ENCODE measurements at places on chromosomes 6 and 20.
A peak's percentile ranks its signal among the peaks of the same experiment; 100 is the strongest.

- DNase-seq, result no peak
These were observed 46.2 kb downstream of the AKIRIN2 start for GRCh38 chr6:87655824-87656223.

- no peak for DNase-seq
These were observed 651.8 kb downstream of the QKI start for GRCh38 chr6:164066335-164066734.

DNA sequence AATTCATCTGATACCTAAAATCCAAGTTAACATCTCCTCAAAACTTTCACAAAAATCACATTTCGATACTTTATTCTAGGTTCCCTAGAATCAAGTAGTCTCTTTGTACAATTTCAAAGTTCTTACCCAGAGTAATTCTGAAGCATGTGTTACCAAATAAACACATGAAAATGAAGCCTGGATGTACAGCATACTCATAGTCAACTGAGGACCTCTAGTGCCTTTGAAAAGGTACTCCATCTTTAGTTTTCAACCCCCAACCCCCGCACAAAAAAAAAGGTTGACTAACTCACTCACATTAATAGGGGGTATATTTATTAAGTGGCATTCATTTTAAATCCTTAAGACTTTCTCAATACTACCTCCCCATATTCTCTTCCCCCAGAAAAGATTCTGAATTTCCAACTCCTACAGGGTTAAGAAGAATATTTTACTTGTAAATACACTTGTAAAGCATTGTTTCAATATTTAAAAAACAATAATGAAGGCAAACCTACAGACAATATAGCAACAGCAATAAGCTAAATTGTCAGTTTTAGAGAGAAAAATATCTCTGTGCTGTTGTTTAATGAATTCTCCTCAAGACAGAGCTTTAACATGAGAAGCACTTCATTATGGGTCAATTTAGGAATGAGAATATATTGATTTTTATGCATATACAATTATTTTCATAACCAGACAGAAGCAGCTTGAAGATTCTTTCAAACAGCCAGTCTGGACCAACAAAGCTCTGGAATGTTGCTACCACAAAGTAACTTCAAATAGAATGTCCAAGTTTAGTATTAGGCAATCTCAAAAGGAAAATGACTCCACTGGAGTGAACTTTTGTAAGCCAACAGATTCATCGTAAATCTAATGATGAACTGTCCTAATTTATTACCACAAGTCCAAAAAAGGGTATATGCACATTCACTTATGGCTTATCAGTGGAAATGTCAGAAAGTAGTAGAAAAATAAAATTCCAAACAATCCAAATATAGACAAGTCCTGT lies 3.3 kb downstream of the PLN start:
- peak; percentile 9 for DNase-seq

DNA sequence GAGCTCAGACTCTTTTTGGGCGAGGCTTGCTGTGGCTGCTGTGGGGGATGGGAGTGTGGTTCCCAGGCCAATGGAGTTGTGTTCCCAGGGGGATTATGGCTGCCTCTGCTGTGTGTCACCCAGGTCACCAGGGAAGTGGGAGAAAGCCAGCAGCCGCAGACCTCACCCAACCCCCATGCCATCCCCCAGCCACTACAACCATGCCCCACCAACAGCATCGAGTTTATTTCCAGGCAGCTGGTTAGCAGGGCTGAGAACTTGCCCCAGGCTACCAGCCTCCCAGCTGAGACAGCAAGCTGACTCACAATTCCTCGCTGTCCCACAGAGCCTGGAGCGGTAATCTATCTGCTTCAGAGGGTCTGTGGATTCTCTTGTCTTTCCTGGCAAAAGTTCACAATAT lies 331.7 kb downstream of the FRK start:
- no peak for DNase-seq

GRCh38 chr20:49851231-49851705 lies 38.6 kb downstream of the SLC9A8 start:
- DNase-seq, result no peak

- no peak for DNase-seq
These were observed 63.3 kb upstream of the TAB2 start for GRCh38 chr6:149254253-149254652.

GRCh38 chr6:44531442-44532015 lies 144.0 kb downstream of the CDC5L start:
- no peak for DNase-seq

GRCh38 chr6:55566036-55566710 lies 12.8 kb downstream of the HMGCLL1 start:
- DNase-seq, result no peak

DNA sequence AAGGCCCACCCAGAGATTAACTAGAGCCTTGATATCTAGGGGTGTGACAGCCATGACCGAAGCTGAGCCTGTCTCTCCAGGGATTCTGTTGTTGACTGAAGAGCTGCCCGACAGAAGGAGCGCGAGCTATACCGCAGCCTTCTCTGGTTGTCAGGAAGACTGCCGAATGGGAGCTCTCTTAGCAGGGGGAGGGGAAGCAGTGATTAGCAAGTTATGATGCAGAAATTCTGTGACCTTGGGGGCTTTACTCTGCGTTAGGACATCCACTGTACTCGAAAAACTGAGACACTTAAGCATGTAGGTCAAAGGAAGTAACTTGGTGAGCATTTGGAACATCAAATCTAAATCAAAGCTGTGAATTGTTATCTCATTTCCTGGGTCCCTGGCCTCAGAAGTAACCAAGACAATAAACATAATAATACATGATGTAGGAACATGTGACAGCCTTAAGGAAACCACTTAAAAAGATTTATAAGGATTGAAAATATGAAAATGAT lies 84.7 kb downstream of the MAP3K4 start:
- no peak for DNase-seq

DNA sequence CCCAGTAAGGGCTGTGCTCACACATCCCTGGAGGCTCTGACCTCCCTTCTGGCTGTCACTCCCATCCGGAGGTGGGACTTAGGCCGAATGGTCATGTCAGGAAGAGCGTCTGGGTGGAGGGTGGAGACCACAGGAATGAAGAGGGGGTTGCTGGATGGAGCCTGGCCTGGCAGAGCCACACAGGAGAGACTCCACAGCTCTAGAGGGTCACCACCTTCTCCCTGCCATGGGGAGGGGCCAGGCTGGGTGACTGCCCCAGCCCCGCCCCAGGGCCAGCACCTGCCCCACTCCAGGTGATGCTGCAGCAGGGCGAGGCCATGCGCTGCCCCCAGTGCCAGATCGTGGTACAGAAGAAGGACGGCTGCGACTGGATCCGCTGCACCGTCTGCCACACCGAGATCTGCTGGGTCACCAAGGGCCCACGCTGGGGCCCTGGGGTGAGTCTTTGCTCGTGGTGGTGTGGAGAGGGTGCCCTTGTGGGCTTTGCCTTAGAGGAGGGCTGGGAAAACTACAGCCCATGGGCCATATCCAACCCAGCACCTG lies 20.6 kb downstream of the RBCK1 start:
- no peak for DNase-seq

GRCh38 chr6:156804402-156804801 lies 27.2 kb downstream of the ARID1B start:
- no peak for DNase-seq

- no peak for DNase-seq
These were observed 24.6 kb downstream of the KDM1B start for GRCh38 chr6:18179770-18180356.

DNA sequence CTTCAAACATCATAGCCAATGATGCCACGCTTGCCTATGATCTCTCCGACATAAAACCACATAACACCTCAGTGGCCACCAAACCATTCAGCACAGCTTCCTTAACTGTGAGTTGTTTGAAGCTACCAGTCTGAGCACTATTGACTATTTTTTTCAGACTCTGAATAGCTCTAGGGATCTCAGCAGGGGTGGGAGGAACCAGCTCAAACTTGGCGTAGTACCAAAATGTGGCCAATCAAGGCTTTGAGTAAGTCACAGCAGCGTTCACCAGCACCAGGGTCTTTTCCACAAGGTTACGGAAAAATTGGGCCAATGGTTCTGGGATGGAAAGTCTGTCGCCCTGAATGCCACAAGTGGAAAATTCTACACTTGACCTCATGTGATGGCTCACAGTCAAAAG lies 70.6 kb downstream of the SMPDL3A start:
- no peak for DNase-seq

DNA sequence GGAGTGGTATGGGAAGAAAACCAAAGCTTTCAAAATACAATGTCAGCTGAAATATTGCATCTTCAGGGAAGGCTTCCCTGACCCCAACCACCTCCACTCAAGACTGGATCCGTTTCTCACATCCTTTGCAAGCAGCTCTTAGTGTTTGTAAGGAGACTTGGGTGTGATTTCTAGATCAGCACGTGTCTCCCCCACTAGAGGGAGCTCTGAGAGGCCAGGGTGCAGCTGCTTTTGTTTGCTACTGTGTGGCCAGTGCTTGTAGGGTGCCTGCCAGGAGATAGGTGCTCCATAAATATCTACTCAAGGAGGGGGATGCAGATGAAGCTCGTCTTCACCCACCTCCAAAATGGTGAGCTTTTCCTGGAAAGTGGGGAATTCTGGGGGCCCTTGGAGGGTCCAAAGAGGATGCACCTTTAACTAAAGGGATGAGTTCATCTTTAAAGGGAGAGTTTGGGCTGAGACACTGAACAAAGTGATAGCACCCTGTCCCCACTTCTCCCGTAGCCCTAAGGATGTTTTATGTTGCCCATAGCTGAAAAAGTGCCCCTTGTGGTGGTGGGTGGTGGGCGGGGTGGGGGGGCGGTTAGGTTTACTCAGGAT lies 52.6 kb upstream of the MAFB start:
- DNase-seq, result peak; percentile 64

- DNase-seq, result no peak
These were observed 54.8 kb downstream of the FAM120B start for GRCh38 chr6:170361335-170361734.
